ENCODE measurements at places on chromosomes 2 and 18.
A peak's percentile ranks its signal among the peaks of the same experiment; 100 is the strongest.

DNA sequence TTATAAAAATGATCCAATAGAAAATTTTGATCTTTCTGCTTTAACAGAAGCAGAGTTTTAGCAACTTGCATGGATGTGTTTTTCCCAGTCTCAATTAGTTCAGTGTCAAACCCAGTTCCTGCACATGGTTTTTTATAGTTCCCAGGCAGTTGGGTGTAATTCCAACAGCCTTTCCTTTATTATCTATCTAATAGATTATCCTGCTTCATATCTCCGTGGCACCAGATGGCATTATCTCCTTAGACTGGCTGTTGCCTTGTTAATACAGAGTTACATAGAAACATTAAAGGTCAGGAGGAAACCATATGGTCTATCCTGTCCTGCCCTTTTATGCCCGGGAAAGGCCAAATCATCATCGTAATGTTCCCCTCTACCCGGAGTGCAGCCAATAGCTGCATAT, 400.9 kb upstream of the SMIM21 start:
- DNase-seq = no peak

DNA sequence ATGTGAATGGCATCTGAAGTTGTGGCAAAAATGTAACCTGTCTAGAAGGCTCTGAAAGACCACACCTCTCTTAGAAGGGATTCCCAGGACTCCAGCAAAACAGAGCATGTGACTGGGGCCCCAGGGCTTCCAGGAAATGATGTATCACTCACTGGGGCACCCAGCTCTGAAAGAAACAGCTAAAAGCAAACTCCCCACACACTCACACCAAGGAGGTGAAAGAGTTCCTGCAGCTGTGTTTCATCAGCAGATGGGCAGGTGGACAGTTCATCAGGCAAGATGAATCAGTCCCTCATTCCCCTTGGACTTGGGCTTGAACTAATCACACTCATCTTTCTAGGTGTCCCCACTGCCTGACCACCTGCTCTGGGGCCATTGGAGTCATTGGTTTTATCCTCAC, 76.2 kb downstream of the CCBE1 start:
- DNase-seq = no peak

- no peak for DNase-seq
These were observed 21.2 kb upstream of the PMAIP1 start for GRCh38 chr18:59878644-59879043.

GRCh38 chr2:196587739-196588138, 51.8 kb upstream of the CCDC150 start:
- no peak for DNase-seq

GRCh38 chr18:40949114-40949950, 1005.7 kb upstream of the PIK3C3 start:
- no peak for DNase-seq

- DNase-seq = no peak
These were observed 5.2 kb upstream of the NOSTRIN start for GRCh38 chr2:168797286-168797655.

DNA sequence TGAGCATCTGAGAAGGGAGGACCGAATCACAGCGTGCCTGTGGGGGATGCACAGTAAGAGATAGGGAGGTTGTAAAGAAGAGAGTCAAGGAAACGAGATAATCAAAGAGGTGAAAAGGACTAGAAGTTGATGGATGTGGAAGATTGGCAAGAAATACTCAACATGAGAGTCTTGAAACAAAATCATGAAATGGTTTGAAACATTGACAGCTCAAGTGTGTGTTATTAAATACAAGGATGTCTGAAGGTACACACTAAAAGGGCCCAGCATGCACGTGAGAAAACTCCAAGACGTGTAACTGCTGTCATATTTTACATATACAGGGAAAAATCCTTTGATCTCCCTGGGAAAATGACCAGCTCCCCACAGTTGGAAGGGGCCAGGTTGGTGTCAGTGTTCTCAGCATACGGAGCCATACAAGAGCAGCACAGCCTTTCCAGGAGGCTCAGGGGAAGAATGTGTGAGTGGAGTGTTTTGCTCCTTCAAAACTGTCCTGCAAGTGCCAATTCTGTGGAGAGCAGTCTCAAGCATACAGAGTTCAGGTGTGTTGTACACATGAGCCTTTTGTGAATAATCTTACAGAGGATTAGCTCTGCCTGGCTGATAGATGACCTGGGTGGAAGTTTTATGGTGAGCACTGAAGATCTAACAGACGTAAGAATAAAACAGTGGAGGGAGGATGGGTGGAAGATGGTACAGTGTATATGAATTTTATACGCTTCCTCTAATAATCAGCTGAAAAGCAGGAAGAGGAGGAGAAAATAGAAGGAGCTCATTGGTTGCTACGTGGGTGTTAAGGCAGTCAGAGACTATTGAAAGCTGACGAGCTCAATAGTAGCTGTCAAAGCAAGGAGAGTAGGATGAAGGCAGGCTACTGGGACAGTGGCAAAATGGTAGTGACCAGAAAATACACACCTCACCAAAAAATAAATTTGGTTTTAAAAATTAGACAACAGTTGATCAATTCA, 126.8 kb downstream of the ATP9B start:
- no peak for DNase-seq

DNA sequence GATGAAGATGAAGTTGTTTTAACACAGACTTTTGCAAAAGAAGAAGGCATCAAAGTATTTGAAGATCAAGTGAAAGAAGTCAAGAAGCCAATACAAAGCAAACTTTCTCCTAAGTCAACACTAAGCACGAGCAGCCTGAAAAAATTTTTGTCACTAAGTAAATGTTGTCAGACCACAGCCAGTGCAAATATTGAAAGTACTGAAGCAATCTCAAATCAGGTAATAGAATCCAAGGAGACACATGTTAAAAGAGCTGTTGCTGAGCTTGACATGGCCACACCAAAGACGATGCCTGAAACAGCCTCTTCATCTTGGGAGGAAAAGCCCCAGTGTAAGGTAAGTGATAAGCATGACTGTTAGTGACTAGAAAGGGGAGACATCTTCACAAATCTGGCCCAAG, 75.1 kb downstream of the FSIP2 start:
- DNase-seq = no peak

- no peak for DNase-seq
These were observed 606.0 kb upstream of the GCFC2 start for GRCh38 chr2:76316691-76317090.

- DNase-seq = no peak
These were observed 87.8 kb downstream of the ACOXL start for GRCh38 chr2:110820128-110820527.

DNA sequence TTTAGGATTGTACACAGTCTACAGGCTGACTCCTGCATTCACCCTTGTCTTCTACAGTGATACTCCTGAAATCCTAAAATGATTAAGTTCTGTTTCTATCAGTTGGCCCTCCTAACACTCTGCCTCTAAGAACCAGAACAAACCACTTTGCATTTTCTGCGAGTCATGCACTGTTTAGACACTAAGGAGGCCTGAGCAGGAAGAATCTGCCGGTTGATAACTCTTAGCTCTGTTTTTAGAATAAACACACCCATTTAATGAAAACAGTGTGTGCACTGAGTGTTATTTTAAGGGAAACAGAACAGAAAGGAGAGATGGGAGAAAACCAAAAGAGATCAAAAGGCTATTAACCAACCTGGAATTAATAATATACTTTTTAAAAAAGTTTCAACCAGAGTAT, 22.9 kb upstream of the SSB start:
- no peak for DNase-seq

DNA sequence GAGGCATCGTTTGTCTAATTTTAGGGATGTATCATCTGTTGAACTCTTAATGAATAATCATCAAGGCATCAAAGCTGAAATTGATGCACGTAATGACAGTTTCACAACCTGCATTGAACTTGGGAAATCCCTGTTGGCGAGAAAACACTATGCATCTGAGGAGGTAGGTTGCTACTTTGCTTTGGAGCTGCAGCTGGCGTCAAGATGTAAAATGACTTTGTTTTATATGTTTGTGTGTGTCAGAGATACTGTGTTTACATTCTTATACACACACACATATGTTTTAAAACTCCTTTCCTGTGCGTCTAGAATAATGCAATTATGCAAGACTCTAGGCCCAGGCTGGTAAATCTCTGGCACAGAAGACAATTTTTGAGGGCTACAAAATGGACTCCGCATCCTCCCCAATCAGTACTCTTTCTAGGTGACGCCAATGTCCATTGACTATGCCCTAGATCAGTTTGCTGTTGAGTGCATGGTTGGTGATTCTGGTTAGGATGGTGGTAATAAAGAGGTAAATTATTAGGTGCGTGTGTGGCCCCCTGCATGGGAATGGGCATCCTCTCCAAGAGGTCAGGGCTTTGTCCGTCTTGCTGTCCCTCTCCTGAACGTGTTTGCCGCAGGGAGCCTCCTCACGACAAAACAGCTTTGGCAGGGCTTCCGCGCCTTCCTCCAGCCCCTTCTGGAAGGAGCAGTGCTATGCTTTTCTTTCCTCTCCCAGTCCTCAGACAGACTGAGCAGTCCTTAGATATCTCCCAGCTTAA, 68.2 kb upstream of the EML6 start:
- DNase-seq = no peak

GRCh38 chr18:22272242-22272641, 102.9 kb downstream of the GATA6 start:
- no peak for DNase-seq

DNA sequence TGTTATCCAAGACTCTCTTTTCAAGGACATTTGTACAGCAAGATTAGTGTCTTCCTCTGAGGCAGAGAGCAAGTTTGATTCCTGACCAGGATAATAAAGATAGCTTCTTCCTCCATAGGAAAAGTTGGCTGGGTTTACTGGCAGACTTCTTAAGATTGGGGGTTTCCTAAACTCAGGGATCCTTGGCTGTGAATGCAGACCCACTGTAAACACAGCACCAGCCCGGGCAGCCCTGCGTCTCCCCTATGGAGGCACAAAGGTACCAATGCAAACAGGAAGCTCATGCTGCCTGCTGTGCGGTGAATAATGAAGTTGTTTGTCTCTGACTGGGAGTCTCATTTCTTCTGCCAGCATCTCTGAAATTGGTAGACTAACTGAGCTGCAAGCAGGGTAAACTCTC, 96.2 kb upstream of the ARHGAP28 start:
- DNase-seq = no peak

GRCh38 chr2:191171286-191171685, 20.5 kb upstream of the STAT4 start:
- DNase-seq = no peak

GRCh38 chr2:177261116-177262060, 3.1 kb downstream of the NFE2L2 start:
- DNase-seq = no peak

- DNase-seq = no peak
These were observed 243.6 kb downstream of the IRS1 start for GRCh38 chr2:226556050-226556449.

DNA sequence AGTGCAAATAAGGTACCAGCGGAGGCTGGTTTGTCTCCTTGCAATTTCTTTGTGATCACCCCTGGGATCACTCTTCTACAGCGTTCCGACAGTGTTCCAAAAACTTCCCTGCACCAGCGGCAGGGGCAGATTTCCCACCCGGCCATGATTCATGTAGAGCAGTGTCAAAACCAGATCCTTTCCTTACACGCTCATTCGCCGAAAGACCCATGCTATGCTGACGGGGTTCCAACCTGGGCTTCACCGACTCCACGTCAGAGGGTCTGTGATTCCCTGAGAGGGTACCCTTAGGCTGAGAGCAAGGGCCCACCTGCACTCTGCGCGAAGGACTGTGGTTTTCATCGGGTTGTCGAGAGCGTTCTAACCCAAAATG, 423 bp upstream of the TTC27 start:
- DNase-seq = peak; percentile 1

- DNase-seq = no peak
These were observed 54.0 kb downstream of the HRH4 start for GRCh38 chr18:24514439-24514838.

DNA sequence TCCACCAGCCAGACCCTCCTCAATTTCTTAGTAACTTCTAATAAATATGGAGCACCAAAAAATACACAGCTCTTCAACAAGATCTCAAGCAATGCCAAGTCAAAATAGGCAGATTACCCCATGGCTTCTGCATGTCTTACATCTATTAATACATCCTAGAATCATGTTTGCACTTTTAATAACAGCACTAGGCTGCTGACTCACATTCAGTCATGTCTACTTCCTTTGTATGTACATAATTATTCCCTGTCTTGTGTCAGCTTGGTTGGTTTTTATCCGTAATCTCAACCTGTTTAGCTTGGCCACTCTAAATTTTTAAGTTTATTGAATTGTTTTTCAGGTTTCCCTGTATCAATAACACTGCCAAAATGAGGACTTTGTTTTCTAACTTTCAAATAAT, 420.1 kb upstream of the ACVR2A start:
- no peak for DNase-seq

DNA sequence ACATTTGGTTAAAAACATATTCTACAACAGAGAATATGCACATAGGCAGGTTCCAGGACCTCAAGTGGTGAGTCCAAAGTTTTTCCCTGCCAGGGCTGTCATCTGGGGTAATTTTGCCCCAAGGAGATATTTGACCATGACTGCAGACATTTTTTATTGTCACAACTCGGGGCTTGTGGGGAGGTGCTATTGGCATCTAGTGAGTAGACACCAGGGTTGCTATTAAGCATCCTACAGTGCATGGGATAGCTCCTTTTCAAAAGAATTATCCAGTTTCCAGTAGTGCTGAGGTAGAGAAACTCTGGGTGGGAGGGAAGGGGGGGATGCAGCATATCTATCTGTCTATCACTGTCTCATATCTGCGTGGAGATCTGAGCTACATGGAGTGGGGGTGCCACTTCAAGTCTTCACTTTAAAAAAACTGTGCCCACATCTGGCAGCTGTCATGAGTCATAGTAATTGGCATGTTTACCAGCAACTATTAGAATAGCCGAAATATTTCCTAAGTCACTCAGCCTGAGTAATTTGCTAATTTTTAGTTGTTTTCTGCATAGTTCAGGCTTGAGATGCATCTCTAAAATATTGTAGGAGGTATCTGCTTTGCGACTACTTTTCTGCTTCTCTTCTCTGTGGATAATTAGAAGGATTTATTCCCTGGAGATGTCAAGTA, 254.0 kb upstream of the RBMS1 start:
- no peak for DNase-seq

- no peak for DNase-seq
These were observed 250.2 kb downstream of the OTX1 start for GRCh38 chr2:63300835-63301234.

- DNase-seq = no peak
These were observed 94.5 kb upstream of the HS6ST1 start for GRCh38 chr2:128413014-128413717.

DNA sequence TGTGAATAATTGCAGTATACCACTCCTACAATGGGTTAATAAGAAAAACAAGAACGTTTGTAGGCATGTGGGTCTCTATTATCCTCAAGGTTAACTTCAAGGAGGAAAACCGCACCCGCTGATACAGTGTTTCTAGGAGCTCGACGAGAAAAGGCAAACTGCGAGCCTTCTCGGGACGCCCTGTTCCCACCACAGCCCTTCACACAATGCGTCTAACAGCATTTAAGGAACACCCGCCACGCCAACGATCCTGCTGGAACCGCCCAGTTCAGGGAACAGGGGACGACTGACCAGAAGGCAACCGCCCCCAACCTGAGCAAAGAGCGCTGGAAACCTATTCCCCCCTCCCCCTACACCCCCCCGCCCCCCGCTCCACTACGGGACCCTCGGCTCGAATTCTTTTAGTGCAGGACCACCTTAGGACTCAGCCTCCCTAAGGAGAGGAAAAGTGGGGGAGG, 710 bp upstream of the TMSB10 start:
- DNase-seq = no peak

GRCh38 chr18:48155856-48156255, 225.4 kb upstream of the SMAD2 start:
- DNase-seq = no peak

Data from stimulated activated CD4-positive, alpha-beta T cell treated with anti-CD3 and anti-CD28 coated beads, Interleukin-2, amount 100 ng/mL, for 4 hours (primary cell).